ENCODE measurements at places on chromosomes 13 and 19. TPM values are rescaled to one million over a fixed set of nuclear protein-coding genes. Genes with fewer than 3 reads are reported as not detected.

DNA sequence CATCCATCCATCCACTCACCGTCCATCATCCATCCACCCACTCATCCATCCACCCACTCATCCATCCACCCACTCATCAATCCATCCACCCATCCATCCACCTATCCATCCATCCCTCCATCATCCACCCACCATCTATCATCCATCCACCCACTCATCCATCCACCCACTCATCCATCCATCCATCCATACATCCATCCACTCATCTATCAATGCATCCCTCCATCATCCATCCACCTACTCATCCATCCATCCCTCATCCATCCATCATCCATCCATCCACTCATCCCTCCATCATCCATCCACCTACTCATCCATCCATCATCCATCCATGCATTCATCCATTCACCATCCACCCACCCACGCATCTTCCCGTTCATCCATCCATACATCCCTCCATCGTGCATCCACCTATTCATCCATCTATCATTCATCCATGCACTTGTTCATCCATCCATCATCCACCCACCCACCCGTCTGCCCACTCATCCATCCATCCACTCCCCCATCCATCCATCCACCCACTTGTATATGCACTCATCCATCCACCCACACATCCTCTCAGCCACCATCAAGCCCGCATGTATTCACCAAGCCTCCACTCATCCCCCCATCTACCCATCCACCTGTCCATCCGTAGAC is 3.6 kb downstream of the STAP2 start:
- H3K4me3 ChIP-seq: no peak overlapping the region
- H3K36me3 ChIP-seq: no peaks in the 10 kb centered on the region
- DNase-seq: no peak
- H3K27ac ChIP-seq: no peak overlapping the region

The CCDC8 gene
- polyA plus RNA-seq: not detected

- no peaks in the 10 kb centered on the region for H3K36me3 ChIP-seq
- H3K4me1 ChIP-seq: peaks cover 32% of the 10 kb centered on the region
- no peak for DNase-seq
- H3K4me3 ChIP-seq: peak overlapping the region; percentile 78
- peak overlapping the region; percentile 63 for H3K27ac ChIP-seq
- no peaks in the 10 kb centered on the region for H3K27me3 ChIP-seq
Measured at GRCh38 chr13:48220981-48221685, 11.9 kb upstream of the ITM2B start.

DNA sequence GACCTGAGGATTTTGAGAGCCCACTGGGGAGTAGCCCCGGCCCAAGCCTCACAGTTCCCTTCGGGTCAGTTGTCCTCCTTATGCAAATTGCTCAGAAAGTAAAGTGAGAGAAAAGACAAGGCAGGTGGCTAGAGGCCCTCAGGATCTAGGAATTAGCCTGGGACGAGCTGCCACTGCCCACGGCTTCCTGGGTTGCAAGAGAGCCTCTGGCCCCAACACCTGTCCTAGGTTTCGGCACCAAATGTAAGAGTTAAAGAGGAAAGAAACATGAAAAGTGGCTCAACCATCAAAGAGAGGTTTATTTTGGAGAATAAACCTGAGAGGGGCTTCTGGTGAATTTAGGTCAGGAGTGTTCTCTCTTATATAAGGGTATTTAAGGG is 25.6 kb downstream of the TMEM255B start:
- no peak for DNase-seq
- no peak overlapping the region for H3K27ac ChIP-seq
- peaks cover 7% of the 10 kb centered on the region for H3K36me3 ChIP-seq
- H3K27me3 ChIP-seq: peaks cover 19% of the 10 kb centered on the region
- H3K4me3 ChIP-seq: no peak overlapping the region

DNA sequence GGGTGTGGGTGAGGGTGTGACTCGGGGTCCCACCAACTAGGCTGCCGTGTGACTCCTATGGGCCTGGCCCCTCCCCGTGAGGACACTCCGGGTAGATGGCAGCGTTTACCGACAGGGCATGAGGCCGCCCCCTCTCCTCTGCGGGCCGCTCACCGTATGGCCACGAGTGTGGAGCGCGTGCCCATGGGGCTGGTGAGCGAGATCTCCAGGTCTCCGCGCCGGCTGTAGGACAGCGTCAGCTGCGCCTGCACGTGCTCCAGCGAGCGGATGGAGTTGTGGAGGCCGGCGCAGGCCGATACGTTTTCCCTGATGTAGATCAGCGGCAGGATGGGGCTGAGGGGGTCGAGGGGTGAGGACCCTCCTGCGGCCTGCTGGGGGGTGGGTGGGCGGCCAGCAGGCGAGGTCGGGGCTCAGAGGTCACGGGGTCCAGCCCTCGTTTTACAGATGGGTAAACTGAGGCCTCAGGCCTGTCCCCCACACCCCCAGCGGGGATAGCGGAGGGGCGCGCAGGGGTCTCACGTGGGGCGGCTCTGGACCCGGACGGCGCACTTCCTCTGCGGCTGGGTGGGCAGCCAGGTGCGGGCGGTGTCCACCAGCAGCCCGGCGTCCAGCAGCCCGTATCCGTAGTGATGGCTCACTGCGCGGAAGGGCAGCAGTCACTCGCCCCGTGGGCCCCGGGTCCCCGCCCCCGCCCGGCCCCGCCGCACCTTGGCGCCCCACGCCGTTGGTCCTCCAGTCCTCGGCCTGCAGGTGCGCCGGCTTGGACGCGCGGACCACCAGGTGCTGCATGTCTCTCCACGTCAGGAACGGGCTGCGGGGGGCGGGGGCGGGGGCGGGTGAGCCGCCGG is 4.3 kb upstream of the C19orf25 start:
- H3K4me1 ChIP-seq: peaks cover 12% of the 10 kb centered on the region
- H3K27ac ChIP-seq: no peak overlapping the region
- H3K36me3 ChIP-seq: no peaks in the 10 kb centered on the region
- H3K4me3 ChIP-seq: no peak overlapping the region

- H3K4me3 ChIP-seq: no peak overlapping the region
- no peak for DNase-seq
- no peaks in the 10 kb centered on the region for H3K36me3 ChIP-seq
- H3K4me1 ChIP-seq: peaks cover 23% of the 10 kb centered on the region
- no peak overlapping the region for H3K27ac ChIP-seq
- no peaks in the 10 kb centered on the region for H3K27me3 ChIP-seq
Measured at GRCh38 chr13:39410096-39410901, 192.7 kb downstream of the LHFPL6 start.

GRCh38 chr19:47631681-47632446 is 22.9 kb downstream of the BICRA start:
- no peak for DNase-seq
- H3K4me3 ChIP-seq: no peak overlapping the region
- peaks cover 48% of the 10 kb centered on the region for H3K4me1 ChIP-seq
- H3K27me3 ChIP-seq: no peaks in the 10 kb centered on the region
- no peaks in the 10 kb centered on the region for H3K36me3 ChIP-seq
- no peak overlapping the region for H3K27ac ChIP-seq
